ENCODE measurements at places on chromosomes 5 and 9.

GRCh38 chr5:65356274-65356673 lies 125.4 kb downstream of the ADAMTS6 start:
- DNase-seq = no peak

DNA sequence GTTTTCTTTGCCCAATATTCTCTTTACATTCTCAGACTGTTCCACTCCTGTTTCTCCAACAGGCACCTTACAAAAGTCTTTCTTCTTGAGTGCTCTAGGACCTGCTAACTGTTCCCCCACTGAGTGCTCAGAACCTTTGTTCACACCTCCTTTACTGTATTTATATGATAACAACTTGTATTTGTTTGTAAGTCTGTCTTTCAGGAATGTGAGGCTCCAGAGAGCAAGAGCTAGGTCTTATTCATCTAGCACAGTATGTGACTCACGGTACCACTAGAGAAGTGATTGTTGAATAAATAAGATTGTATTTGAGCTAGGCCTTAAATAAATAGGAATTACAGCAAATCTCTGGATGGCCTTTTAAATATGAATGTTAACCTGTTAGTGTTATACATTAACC lies 42.5 kb upstream of the MYOT start:
- DNase-seq = no peak

DNA sequence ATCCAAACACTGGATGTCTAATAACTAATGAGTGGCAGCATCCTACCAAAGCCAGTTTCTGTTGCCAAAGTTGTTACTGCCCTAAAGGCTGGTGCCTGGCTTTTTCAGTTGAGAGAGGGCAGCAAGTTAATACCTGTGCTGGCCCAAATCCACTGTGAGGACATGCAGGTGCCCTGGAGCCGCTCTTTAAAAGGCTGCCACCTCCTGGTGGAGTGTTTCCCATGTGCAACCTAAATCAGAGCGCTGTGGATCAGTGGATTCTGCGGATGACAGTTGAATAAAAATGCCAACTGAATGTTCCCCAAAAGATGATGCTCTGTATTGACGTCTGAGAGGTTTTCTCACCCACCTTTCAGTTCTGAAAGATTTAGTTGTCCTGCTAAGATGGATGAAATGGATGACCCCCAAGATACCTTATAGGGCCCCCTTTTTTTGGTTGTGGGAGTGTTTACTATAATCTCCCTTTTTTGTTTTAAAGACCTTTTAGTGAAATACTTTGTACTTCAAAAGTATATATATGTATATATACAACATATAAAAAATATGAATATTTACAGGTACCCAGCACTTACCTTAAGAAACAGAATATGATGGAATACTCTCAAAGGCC lies 146.4 kb downstream of the EGFLAM start:
- DNase-seq = no peak

GRCh38 chr9:120526534-120526933 lies 53.4 kb downstream of the CDK5RAP2 start:
- DNase-seq = no peak

DNA sequence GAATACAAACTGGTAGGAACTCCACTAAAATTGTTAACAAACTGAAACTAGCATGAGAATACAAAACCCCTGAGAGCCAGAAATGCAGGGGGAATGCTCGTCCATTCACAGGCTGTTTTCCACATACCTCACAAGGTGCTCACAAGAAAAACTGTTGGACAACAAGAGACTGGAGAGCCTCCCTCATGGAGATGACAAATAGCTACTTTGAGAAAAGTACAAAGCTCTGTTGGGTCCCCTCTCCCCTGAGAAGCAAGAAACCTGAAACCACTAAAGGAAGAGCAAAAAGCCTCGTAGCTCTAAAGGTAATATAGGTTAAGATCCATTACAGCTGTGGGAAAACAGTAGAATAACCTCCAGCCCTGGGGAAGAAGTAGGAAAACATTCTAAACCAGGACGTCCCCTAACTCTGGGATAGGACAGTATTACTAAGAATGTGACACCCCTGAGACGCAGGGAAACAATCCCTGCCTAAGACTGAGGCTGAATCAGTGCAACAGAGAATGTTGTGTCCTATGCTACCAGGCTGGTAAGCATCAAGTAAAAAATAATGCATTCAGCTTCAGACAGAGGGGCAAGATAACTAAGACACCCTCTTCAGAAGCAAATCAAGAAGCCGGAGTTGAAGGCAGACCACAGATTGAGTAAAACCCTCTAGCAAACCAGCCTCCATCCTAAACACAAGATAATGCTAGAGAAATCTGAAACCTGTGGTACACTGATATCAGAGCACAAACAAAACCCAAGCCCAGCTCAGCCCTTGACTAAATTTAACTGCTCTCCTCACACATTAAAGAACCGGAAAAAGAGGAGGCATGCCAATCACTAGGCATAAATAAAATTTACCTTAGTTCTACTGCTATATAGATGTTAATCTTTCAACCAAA lies 160.2 kb downstream of the SSBP2 start:
- DNase-seq = no peak

DNA sequence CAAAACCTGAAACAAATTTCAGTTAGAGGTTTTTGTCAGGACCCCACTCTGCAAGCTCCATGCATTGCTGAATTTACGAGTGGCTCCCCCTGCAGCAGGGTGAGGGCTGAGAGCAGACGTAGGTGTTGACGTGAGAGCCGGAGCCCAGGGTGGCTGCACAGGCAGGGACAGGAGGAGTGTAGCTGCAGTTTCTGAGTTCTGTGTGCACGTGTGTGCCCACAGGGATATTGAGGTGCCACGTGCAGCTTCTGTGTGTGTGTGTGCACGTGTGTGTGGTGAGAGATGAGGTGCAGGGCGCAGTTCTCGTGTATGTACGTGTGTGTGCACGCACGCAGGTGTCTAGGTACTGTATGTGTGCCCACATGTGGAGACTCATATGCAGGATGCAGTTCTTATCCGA lies 14.6 kb downstream of the PLEKHG4B start:
- DNase-seq = no peak

DNA sequence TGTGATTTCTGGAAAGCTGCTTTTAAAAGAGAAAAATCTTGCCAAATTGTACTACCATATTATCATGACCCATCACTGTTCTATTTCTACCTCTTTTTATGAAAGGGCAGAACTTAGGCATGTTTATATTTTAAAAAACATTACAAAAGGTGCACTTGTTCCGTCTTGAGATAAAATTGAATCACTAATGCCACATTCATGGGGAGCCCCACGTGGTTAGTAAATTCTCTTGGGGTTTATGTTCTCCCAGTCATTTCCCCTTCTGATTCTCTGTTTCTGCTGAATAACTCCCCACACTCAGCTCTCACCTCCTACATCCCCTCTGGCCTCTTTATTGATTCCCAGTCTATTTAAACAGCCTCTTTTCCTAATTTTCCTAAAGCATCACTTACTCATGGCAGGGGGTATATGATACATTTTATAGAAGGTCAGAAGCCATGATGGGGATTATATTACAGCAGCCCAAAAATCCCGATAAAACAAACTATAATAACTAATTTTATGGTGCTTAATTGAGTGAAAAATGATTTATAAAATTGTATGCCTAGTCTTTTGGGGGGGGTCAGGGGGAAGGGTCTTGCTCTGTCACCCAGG lies 19.7 kb upstream of the VLDLR start:
- no peak for DNase-seq
